CD4-positive, alpha-beta memory T cell (primary cell): ENCODE measurements at places on chromosomes 1 and 21. TPM values are rescaled to one million over a fixed set of nuclear protein-coding genes. Genes with fewer than 3 reads are reported as not detected.

DNA sequence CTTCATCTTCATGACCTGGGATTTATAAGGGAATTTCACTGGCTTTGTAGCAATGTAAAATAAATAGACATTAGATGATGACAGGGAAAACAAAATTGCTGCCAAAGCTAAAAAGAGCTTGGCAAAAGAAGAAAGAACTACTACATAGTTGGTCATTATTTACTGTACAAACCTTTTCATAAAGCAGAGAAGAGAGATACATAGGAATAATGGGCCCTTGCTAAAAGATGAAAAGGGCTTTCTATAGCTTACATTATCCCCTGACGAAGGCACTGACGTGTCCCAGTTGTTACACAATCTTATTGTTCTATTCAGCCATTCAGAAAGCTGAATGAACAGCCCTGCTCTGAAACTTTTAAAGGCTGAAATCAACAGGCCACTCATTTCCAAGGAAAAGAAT lies 57.1 kb downstream of the ZC3H11B start:
- no peaks in the 10 kb centered on the region for H3K36me3 ChIP-seq
- H3K27me3 ChIP-seq, result no peaks in the 10 kb centered on the region
- DNase-seq, result no peak
- H3K27ac ChIP-seq, result no peak overlapping the region
- no peaks in the 10 kb centered on the region for H3K4me1 ChIP-seq

Gene CACNA1E
- not detected for polyA plus RNA-seq

Gene FABP3
- not detected for polyA plus RNA-seq

- no peaks in the 10 kb centered on the region for H3K27me3 ChIP-seq
- no peak overlapping the region for H3K27ac ChIP-seq
- no peak overlapping the region for H3K4me3 ChIP-seq
- no peaks in the 10 kb centered on the region for H3K36me3 ChIP-seq
Measured at GRCh38 chr1:30476476-30476875, 246.9 kb downstream of the MATN1 start.

DNA sequence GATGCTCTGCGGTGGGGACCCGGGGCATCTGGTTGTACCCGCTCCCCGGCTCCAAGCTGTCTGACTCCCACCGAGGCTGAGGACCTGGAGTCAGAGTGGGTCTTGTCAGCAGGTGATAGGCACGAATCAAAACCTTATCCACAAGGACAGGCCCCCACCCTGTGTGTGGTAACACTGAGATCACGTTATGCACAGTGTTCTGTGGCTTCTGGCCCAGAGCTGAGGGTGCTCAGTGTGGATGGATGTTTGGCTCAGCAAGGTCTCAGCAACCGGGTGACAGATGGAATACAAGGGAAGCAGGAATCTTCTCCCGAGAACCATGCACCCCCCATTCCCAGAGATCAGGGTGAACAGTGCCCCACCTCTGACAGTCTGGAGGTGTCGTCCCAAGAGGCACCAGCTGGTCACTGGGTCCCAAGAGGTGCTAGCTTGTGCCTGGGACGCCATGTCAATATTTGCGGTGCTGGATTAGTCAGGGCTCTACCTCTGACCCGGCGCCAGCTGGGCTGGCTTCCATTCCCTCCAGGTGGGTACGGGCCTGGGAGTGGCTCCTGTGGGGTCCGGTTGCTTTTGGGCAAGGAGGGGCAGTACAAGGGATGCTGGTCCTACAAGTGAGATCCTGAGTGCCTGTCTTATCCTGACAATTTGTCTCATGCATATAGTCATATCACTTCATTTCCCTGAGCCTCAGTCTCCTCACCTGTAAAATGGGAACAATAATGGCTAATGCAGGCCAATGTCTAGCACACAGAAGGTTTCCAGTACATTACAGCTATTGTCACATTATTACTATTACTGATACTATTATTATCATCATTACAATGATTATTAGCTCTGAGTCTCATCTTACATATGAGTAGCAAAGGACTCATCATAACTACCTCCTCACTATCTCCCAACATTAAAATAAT lies 957 bp downstream of the CAPN9 start:
- H3K27ac ChIP-seq, result no peak overlapping the region
- H3K4me3 ChIP-seq, result no peak overlapping the region
- no peaks in the 10 kb centered on the region for H3K36me3 ChIP-seq
- no peaks in the 10 kb centered on the region for H3K4me1 ChIP-seq

- H3K27ac ChIP-seq, result no peak overlapping the region
- DNase-seq, result no peak
- no peaks in the 10 kb centered on the region for H3K27me3 ChIP-seq
- H3K4me1 ChIP-seq, result no peaks in the 10 kb centered on the region
- H3K36me3 ChIP-seq, result no peaks in the 10 kb centered on the region
Measured at GRCh38 chr1:220290140-220290761, 18.0 kb upstream of the RAB3GAP2 start.

DNA sequence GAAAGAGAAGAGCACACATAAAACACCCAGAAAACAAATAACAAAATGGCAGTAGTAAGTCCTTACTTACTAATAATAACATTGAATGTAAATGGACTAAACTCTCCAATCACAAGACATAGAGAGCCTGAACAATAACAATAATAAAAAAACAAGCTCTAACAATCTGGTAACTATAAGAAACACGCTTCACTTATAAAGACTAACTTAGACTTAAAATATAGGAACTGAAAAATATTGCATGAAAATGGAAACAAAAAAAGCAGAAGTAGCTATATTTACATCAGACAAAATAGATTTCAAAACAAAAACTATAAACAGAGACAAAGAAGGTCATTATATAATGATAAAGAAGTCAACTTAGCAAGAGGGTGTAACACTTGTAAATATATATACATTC lies 83.1 kb upstream of the LYPLAL1 start:
- H3K27ac ChIP-seq, result no peak overlapping the region
- no peaks in the 10 kb centered on the region for H3K27me3 ChIP-seq
- no peaks in the 10 kb centered on the region for H3K36me3 ChIP-seq
- no peak for DNase-seq
- no peaks in the 10 kb centered on the region for H3K4me1 ChIP-seq
- H3K4me3 ChIP-seq, result no peak overlapping the region

Gene RGSL1
- 0.07 TPM for polyA plus RNA-seq

DNA sequence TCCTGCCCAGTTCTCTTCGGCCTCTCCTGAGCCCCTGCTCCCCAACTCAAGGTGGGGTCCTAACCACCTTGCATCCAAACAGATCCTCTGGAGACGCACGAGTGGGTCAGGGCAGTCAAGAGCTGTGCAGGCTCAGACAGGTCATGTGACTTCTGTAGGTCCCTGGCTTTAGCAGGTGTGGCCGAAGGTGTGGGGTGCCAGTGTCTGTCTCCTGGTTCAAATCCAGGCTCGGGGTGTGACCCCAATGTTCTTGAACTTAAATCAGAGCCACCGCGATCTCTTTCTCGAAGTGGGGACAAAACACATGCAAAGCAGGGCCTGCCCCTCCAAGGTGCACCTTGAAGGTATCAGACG lies 27.4 kb upstream of the ECE1 start:
- DNase-seq, result no peak
- H3K4me1 ChIP-seq, result peaks cover 27% of the 10 kb centered on the region
- H3K27me3 ChIP-seq, result no peaks in the 10 kb centered on the region
- no peaks in the 10 kb centered on the region for H3K36me3 ChIP-seq
- no peak overlapping the region for H3K4me3 ChIP-seq
- no peak overlapping the region for H3K27ac ChIP-seq

- H3K4me3 ChIP-seq, result no peak overlapping the region
- no peak for DNase-seq
Measured at GRCh38 chr21:26506956-26507355, 66.1 kb downstream of the CYYR1 start.

Gene NCMAP
- 0.10 TPM for polyA plus RNA-seq

Gene CRNN
- not detected for polyA plus RNA-seq

GRCh38 chr1:38690790-38691449 lies 168.7 kb downstream of the RRAGC start:
- no peak overlapping the region for H3K4me3 ChIP-seq
- H3K4me1 ChIP-seq, result no peaks in the 10 kb centered on the region
- no peaks in the 10 kb centered on the region for H3K36me3 ChIP-seq
- H3K27ac ChIP-seq, result no peak overlapping the region

- no peak overlapping the region for H3K4me3 ChIP-seq
- H3K36me3 ChIP-seq, result no peaks in the 10 kb centered on the region
- no peak overlapping the region for H3K27ac ChIP-seq
- no peaks in the 10 kb centered on the region for H3K4me1 ChIP-seq
Measured at GRCh38 chr1:181075766-181076350, 12.6 kb upstream of the IER5 start.

- no peaks in the 10 kb centered on the region for H3K27me3 ChIP-seq
- peaks cover 6% of the 10 kb centered on the region for H3K4me1 ChIP-seq
- no peak overlapping the region for H3K4me3 ChIP-seq
- DNase-seq, result no peak
Measured at GRCh38 chr1:116359060-116359830, 13.8 kb upstream of the ATP1A1 start.

Gene PRAMEF4
- not detected for polyA plus RNA-seq

Gene CFAP141
- polyA plus RNA-seq, result not detected

Gene SEC16B
- not detected for polyA plus RNA-seq

GRCh38 chr1:35451125-35451528 lies 106.1 kb downstream of the KIAA0319L start:
- peak; percentile 75 for DNase-seq
- no peaks in the 10 kb centered on the region for H3K27me3 ChIP-seq
- peaks cover 50% of the 10 kb centered on the region for H3K36me3 ChIP-seq

GRCh38 chr1:52978045-52978444 lies 51.0 kb downstream of the SCP2 start:
- no peak overlapping the region for H3K27ac ChIP-seq
- H3K27me3 ChIP-seq, result no peaks in the 10 kb centered on the region
- H3K4me3 ChIP-seq, result no peak overlapping the region

GRCh38 chr1:119480175-119480574 lies 26.8 kb upstream of the HSD3B1 start:
- no peak overlapping the region for H3K4me3 ChIP-seq
- H3K36me3 ChIP-seq, result no peaks in the 10 kb centered on the region
- DNase-seq, result no peak
- no peak overlapping the region for H3K27ac ChIP-seq

Gene TMEM35B
- 291 TPM for polyA plus RNA-seq
